Hair follicular keratinocyte (primary cell): ENCODE measurements at places on chromosomes 2 and 18. TPM values are rescaled to one million over a fixed set of nuclear protein-coding genes. Genes with fewer than 3 reads are reported as not detected.

The KIAA2012 gene
- not detected in 2 replicates for total RNA-seq

The SS18 gene
- 64.1 and 78.8 TPM in 2 replicates for total RNA-seq

The SLC9A2 gene
- total RNA-seq = under 0.01 and 0.19 TPM in 2 replicates

The MDH1B gene
- total RNA-seq = 0.16 TPM in 1 of 2 replicates, not detected in the other

The MRPL30 gene
- 42.2 and 44.1 TPM in 2 replicates for total RNA-seq

The ARHGEF4 gene
- 34.5 and 36.1 TPM in 2 replicates for total RNA-seq

The TEX44 gene
- total RNA-seq = not detected in 2 replicates

The FIGN gene
- total RNA-seq = 0.70 and 0.76 TPM in 2 replicates

The PROKR1 gene
- not detected in 2 replicates for total RNA-seq

The SLC40A1 gene
- not detected in 2 replicates for total RNA-seq

The CROCC2 gene
- total RNA-seq = not detected in 2 replicates

The TMEM237 gene
- 37.4 and 48.0 TPM in 2 replicates for total RNA-seq

The UPP2 gene
- not detected in 2 replicates for total RNA-seq

The ACKR3 gene
- 1.4 and 3.3 TPM in 2 replicates for total RNA-seq

The LHCGR gene
- total RNA-seq = not detected in 2 replicates

The MOCOS gene
- 7.9 and 9.1 TPM in 2 replicates for total RNA-seq

The TET3 gene
- total RNA-seq = 2.7 and 3.5 TPM in 2 replicates

The ITPRIPL1 gene
- total RNA-seq = 0.55 and 1.0 TPM in 2 replicates

The MC4R gene
- not detected in 2 replicates for total RNA-seq

The TXNDC2 gene
- total RNA-seq = 0.34 TPM in 1 of 2 replicates, not detected in the other

The CDH19 gene
- not detected in 2 replicates for total RNA-seq
